ENCODE measurements at places on chromosomes 11 and 22.
A peak's percentile ranks its signal among the peaks of the same experiment; 100 is the strongest.

GRCh38 chr22:46829117-46829891 lies 66.9 kb downstream of the TBC1D22A start:
- DNase-seq = no peak

GRCh38 chr11:72069787-72070251 lies 10.5 kb downstream of the NUMA1 start:
- peak; percentile 24 for DNase-seq

- no peak for DNase-seq
Measured at GRCh38 chr22:25942115-25942855, 200.3 kb downstream of the MYO18B start.

- no peak for DNase-seq
Measured at GRCh38 chr11:102497061-102497460, 33.5 kb downstream of the MMP7 start.

GRCh38 chr11:99773646-99774045 lies 752.9 kb downstream of the CNTN5 start:
- no peak for DNase-seq

- no peak for DNase-seq
Measured at GRCh38 chr11:119356349-119357031, 10.0 kb upstream of the MFRP start.

- no peak for DNase-seq
Measured at GRCh38 chr22:21672107-21672629, 6.4 kb downstream of the PPIL2 start.

- DNase-seq = peak; percentile 72
Measured at GRCh38 chr11:1564535-1565172, 7.4 kb downstream of the DUSP8 start.

- no peak for DNase-seq
Measured at GRCh38 chr11:102389253-102389652, 42.2 kb downstream of the BIRC2 start.

DNA sequence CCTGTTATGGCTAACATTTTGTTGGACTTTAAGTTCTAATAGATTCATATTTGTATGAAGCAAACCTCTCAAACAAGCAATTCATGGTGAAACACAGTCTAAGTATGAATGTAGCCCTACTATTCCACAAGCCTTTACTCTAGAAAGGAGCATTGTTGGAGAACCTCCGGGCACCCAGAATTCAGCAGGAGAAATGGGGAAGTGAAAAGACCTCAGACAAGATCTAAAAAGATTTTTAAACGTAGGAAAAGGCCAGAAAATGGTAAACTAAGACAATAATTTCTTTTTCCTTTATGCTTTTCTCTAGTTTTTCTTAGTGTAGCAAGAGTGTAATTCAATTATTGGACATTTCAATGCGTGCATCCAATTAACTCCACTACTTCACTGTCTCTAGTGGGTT lies 426.4 kb downstream of the INSC start:
- DNase-seq = no peak

GRCh38 chr11:33158596-33159275 lies 2.5 kb downstream of the CSTF3 start:
- no peak for DNase-seq

GRCh38 chr11:67120881-67121710 lies 2.0 kb downstream of the KDM2A start:
- DNase-seq = peak; percentile 7

GRCh38 chr22:48061726-48062125 lies 1299.3 kb downstream of the TBC1D22A start:
- DNase-seq = no peak

DNA sequence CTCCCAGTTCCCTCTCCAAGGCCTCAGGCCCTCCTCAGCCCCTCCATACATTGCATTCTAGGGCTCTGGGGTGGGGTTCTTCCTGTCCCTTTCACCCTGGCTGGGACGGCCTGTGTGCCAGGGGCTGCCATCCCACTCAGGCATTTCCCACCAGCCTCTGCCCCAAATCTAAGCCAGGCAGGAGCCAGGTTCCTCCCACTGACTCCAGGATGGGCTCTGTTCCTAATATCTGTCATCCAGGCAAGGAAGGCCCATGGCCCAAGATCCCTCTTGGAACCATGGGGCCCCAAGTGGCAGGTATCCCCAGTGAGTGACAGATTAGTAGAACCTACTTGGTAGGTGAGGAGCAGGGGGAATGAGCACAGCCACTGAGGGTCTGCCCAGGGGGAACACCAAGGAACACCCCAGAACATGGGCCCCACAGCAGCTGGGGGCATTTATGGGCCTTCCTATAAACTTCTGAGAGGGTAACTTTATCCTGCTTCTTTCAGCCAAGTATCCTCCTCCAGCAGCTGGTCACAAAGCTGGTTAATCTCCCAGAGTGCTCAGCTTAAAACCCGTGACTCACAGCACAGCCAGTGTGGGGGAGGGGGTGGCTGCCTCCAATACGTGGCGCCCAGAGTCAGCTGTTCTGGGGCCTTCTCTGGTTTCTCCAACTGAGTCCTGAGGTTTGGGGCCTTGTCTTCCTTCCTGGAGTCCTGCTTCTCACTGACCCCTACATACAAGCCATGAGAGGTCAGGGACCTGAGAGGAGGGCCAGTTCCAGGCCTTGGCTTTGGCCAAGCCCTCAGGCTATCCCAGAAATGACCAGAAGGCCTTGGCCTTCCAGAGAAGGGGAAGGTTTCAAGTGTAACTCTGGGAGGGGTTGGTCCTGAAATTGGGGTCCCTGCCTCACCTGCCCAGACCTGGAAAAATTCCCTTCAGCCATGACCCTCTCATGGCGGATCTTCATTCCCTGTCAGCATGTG lies 19.9 kb upstream of the MYOD1 start:
- no peak for DNase-seq

DNA sequence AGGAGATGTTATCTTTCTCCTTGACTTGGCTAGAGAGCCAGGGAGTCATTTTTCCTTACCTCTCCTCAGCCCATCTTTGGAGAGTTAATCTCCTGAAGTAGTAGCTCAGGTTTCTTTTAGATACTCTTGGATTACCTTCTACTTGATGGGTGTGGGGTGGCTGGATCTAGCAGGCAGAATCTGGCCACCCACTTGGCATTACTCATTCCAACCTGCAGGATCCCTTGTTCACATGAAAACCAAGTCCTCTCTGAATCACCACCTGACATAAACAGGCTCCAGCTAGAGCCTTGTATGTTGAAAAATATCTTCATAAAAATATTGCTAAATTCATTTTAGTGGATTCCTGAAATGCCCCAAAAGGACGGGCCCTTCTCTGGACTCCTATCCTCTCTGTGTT lies 250.6 kb upstream of the PLET1 start:
- no peak for DNase-seq
